ENCODE measurements at places on chromosomes 4 and X.

DNA sequence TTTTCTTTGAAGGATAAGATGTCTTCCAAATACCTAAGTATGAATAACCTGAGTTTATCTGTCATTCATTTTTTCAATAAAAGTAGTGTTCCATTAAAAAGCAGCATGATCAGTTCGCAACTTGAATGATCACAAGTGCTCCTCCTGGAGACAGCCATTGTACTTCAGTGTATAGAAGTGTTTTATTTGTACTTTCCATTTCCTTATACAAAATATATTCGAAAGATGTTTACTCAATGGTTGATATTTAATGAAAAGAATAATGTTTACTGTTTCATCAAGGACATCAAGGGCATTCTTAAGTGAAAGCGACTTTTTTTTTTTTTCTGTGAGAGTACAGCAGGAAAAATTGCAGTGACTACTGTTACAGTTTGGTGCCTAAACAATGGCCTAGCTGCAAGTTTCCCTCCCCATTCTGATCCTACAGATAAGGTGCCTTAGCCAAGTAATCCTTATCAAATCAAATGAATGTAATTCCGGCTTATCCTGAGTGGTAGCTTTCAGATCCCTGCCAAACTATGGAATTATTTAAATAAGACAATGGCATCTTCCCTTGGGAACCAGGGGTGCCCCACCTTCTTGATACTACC lies 69.0 kb upstream of the IL15 start:
- no peak for DNase-seq

DNA sequence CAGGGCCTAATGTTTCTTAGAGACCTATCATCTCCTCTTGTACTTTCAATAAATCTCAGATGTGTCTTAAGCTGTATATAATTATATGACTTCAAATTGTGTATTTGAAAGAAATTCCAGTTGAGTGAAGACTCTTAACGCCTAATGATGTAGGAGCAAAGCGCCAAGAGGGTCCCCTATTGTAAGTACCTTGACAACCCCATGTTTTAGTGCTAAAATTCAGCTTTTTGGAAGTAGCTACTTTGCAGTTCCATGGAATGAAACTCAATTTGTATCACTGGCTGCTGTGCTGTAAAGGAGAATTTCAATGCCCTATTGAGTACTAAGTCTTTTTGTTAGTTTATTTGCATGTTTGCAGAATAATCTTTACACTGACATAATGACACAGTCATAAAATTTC lies 1826.6 kb upstream of the AGA start:
- DNase-seq: no peak

- no peak for DNase-seq
These were observed 21.1 kb upstream of the UVSSA start for GRCh38 chr4:1325681-1326635.

DNA sequence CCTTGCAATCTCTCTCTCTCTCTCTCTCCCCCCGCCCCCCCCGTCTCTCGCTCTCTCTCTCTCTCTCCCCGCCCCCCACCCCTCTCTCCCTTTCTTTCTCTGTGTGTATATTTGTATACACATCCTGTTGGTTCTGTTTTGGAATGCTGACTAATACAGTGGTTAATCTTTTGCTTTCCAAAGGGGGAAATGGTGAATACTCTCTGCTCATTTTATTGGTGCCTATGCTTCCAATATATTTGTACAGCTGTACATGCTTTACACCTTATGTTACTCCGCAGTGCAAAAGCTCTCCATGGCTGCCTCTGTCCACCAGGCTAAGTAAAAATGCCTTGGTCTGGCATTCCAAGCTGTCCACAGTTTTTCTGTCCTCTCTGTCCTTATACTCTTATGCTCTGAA lies 158.8 kb downstream of the RBMX2 start:
- DNase-seq: no peak

GRCh38 chr4:106615961-106616360 lies 247.4 kb upstream of the GIMD1 start:
- no peak for DNase-seq

GRCh38 chr4:156798438-156798837 lies 173.2 kb downstream of the PDGFC start:
- DNase-seq: no peak

- DNase-seq: no peak
These were observed 22.3 kb downstream of the TEC start for GRCh38 chr4:48247142-48247877.

DNA sequence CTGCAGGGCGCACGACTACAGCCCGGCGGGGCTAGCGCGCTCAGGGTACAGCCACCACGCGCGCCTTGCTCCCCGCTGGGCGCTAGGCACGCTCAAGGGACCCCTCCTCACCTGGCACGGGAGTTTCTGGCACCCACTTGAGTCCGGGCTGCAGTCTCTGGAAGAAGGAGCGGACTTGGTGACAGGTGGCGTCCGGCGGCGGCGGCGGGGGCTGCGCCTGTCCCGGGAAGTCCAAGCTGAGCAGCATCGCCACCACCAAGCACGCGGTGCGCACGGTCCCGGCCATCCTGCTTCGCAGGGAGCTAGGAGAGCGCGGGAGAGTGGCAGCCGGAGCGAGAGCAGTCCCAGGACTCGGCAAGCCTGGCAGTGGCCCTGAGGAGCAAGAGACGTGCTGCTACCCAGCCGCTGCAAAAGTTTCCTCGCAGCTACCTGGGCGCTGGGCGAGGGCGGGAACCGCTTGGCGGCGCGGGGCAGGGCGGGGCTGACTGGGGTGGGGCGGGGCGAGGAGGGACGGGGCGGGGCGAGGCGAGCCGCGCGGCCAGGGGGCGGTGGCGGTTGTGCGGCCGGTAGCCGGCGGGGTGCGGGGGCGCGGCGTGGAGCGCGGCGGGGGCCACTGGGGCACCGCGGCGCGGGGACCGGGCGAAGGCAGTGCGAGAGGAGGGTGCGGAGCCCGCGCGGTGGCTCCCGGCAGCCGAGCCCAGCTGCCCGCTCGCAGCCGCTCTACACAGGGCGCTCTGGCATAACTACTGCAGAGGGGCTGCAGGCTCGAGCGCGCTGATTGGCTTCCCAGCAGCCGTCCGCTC lies at the start of gene GPC3:
Gene GPC3, minus strand, starts transcription at position 431 of the 803 bp plus-strand sequence.
- no peak for DNase-seq

GRCh38 chr4:53196882-53197771 lies 168.7 kb downstream of the SCFD2 start:
- DNase-seq: no peak

DNA sequence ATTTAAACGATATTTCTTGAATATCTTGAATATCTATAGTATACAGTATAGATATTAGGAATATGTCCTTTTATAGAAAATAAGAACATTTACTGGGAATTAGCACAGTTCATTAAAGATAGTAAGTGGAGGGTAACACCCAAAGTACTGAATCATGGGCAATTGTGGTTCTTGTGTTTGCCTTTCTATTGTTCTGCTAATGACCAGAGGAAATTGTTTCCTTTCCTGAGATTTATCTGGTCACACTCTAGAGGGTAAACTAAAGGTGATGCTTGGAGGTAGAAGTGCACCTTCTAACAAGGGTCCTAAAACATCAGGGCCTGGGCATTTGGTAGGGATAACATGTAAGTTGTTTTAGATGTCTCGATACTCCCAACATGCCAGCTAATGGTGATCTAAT lies 241.3 kb upstream of the SFRP2 start:
- no peak for DNase-seq

- no peak for DNase-seq
These were observed 118.3 kb downstream of the DNAAF6 start for GRCh38 chrX:107324493-107325310.

DNA sequence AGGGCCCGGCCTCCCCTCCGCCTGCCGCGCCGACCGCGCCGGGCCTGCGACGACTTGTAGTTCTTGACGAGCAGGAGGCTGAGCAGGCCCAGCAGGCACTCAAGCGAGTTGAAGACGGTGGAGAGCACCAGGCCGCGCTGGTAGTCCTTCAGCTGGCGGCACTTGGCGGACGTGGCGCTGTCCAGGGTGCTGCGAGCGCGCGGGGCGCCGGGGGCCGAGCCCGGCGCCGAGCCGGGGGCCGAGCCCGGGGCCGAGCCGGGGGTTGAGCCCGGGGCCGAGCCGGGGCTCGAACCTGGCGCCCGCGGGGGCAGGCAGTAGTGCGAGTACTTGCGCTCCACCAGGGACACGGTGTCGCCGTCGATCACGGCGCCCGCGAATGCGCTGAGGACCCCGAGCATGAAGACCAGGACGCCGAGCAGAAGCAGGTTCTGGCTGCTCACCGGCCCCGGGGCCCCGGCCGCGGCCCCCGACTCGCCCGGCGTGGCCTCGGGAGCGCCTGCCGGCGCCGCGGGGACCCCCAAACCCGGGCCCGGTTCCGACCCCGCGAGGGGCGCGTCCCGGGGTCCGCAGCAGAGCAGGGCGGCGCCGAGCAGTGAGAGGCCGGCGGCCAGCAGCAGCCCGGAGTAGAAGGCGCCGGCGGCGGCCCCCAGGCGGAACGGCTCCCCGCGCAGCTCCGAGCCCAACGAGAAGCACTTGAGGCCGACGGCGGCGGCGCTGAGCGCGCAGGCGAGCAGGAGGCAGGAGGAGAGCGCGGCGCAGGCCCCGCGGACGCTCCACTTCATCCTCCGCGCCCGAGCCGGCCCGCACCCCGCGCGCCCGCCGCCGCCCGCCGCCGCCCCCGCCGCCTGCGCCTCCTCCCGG lies 584 bp downstream of the TMEM271 start:
- DNase-seq: no peak

DNA sequence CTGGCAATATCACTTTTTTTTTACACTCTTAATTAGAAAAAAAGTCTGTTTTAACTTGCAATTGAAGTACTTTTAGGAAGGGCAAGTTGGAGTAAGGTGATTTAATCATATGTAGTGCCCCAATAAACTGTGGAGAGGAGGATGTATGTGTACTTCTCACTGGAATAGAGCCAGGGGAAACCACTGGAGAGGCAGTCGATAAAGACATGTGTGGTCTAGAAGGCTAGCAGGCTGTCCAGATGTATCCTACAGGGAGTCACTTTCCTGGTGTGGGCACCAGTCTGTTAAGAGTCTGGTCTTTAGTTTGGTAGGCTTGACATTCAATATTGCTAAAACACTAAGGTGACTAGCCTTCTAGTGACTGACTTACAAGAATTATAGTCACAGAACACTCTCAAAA lies 9.6 kb upstream of the SGMS2 start:
- DNase-seq: no peak

GRCh38 chr4:108738003-108738706 lies 24.7 kb downstream of the ETNPPL start:
- no peak for DNase-seq

GRCh38 chr4:104728380-104729122 lies 233.9 kb upstream of the CXXC4 start:
- no peak for DNase-seq

DNA sequence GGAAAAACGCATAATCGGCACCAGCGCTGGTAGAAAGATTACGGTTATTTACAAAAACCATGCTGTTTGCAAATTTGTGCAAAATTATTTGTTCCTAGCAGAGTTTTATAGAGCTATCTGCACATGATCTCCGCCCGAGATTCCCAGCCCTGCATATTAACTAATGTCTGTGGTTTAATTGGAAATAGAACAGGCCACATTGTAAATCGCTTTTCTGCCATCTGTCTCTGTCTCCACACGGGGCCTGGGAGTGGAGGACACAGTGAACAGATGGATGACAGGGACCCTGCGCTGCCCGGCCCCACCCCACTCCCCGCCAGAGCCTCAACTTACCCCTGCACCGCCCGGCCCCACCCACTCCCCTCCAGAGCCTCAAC lies 126.9 kb downstream of the FAM53A start:
- no peak for DNase-seq

Measured in cortex of kidney (tissue), 1 donor.